ENCODE measurements at places on chromosomes 12 and 14. TPM values are rescaled to one million over a fixed set of nuclear protein-coding genes. Genes with fewer than 3 reads are reported as not detected.

The GLIPR1L1 gene
- polyA plus RNA-seq = 0.76 TPM

The LGR5 gene
- 2.8 TPM for polyA plus RNA-seq

The ALDH1L2 gene
- 4.8 TPM for polyA plus RNA-seq

The MAP1LC3B2 gene
- polyA plus RNA-seq = 3.7 TPM

The MMP17 gene
- 1.9 TPM for polyA plus RNA-seq

The OR10G3 gene
- 0.06 TPM for polyA plus RNA-seq

The NFATC4 gene
- polyA plus RNA-seq = 93.9 TPM

The OAS1 gene
- 4.5 TPM for polyA plus RNA-seq

The SIX1 gene
- 0.99 TPM for polyA plus RNA-seq

The LRRK2 gene
- 5.4 TPM for polyA plus RNA-seq

The OR6C2 gene
- not detected for polyA plus RNA-seq

The MYH6 gene
- polyA plus RNA-seq = 0.03 TPM

The FOXN4 gene
- 1.6 TPM for polyA plus RNA-seq

The CCNT1 gene
- 27.1 TPM for polyA plus RNA-seq

The SERPINA10 gene
- 0.39 TPM for polyA plus RNA-seq

The SRGAP1 gene
- polyA plus RNA-seq = 9.1 TPM

The SIX6 gene
- not detected for polyA plus RNA-seq

The P2RX7 gene
- 1.5 TPM for polyA plus RNA-seq

The TAS2R50 gene
- polyA plus RNA-seq = 0.11 TPM

The LRRC43 gene
- 2.6 TPM for polyA plus RNA-seq

The FAM234B gene
- 8.4 TPM for polyA plus RNA-seq

The ADCY6 gene
- polyA plus RNA-seq = 54.9 TPM

The TGFB3 gene
- polyA plus RNA-seq = 183 TPM

The CLEC4C gene
- 0.18 TPM for polyA plus RNA-seq

The VRTN gene
- 0.03 TPM for polyA plus RNA-seq

The SCN8A gene
- polyA plus RNA-seq = 1.4 TPM

All from right lung (tissue), 10 donors.